ENCODE measurements at places on chromosomes 13 and 19.

DNA sequence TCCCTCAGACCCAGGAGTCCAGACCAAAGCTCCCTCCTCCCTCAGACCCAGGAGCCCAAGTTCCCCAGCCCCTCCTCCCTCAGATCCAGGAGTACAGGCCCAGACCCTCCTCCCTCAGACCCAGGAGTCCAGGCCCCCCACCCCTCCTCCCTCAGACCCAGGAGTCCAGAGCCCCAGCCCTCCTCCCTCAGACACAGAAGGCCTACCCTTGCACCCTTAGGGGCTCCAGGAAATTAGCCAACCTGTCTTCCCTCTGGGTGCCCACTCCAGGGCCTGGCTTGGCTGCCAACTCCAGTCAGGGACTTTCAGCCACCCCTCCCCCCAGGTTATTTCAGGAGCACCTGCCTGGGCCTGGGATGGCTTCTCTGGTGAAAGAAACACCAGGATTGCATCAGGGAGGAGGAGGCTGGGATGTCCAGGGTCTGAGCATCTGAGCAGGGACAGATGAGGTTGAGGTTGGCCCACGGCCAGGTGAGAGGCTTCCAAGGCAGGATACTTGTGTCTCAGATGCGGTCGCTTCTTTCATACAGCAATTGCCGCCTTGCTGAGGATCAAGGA is at the start of gene FGF21:
FGF21 (plus strand) TSS at position 441 of the 558 bp plus-strand sequence. CDS start 713 bp downstream, outside the sequence.
- DNase-seq = no peak

- DNase-seq = no peak
These were observed 220.4 kb upstream of the SOX1 start for GRCh38 chr13:111846391-111847159.

DNA sequence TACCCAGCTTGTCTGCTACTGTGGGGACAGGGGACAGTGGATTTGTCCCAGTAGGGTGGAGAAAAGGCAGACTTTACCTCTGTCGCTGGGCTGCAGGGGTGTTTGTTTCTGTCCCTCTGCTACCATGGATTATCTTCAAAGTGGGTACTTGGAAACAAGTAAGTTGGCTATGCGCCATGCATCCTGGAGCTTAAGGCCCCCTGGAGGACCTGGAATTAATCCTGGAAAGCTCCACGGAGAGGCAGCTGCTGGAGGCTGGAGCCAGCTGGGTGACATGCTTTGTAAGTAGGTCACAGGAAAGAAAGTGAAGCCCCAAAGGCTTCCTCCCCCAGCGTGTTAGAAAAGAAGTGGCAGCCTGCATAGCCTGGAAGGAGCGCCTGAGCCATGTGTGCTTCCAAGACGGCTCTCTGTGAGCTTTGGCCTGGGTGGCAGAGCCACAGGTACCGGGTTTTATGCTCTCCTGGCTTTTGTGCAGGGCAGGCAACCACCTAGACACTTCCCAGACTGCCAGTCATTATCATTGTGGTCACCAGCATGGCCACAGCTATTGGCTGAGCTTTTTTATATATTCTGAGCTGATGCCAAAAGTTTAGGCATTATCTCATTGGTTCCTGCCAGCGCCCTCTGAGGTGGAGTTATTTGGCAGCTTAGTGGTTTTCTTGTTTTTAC is 9.5 kb downstream of the B3GLCT start:
- no peak for DNase-seq

GRCh38 chr19:57664269-57665127 is 4.2 kb upstream of the ZSCAN4 start:
- DNase-seq = no peak

- no peak for DNase-seq
These were observed 17.2 kb upstream of the SLITRK6 start for GRCh38 chr13:85816413-85816812.

DNA sequence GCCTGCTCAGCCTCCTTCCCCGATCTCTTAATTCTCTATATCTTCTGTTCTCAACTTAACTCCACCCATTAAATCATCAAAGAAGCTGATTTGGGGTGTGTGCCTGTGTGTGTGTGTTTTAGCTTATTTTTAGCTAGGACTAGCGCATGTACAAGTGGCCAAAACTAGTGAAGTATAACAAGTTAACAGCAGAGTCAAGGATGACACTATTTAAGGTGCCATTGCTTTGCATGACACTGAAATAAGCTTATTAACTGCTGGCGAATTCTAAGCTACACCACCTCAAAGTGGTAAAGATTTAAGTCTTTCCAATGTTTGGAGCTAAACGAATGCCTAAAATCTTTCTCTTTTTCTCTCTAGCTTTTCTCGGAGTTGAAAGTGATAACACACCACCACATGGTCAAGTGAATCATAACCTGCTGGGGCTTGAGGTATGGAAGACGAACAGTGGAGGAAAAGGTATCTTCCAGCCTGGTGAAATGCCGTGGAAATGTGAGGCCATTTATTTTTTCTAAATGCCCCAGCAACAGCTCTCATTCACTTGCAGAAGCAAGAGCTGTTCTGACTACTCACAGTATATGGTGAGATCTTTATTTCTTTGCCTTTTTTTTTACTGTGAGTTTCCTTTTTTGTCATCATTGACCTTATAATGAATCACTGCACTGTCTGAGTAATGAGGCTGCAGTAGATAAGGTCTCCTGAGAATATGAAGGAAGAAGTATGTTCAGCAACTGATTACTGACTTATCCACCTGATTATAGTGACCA is 570.3 kb downstream of the PCDH9 start:
- no peak for DNase-seq

- DNase-seq = no peak
These were observed 9.6 kb downstream of the CYP2F1 start for GRCh38 chr19:41123716-41124294.

- DNase-seq = peak; percentile 72
These were observed 3.7 kb downstream of the ANGPTL8 start for GRCh38 chr19:11242864-11243797.

- no peak for DNase-seq
These were observed 72.9 kb upstream of the TEX29 start for GRCh38 chr13:111247552-111247951.

DNA sequence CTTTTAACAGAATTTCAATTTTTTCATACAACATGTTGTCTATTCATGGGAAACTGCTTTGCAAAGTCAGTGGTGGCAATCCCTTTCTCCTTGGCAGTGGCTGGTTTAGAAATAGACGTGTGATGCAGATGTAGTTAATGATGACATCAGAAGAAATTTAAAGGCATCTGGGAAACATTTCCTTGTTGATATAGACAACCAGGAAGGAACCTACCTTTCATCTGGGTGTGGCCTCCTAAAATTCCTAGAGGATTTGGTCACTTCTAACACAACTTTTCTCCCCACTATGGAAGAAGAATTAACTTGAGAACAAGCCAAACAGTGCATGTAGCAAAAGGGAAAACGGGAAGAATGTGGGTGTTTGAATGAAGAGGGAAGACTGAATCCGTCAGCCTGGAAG is 102.8 kb downstream of the EFNB2 start:
- no peak for DNase-seq

DNA sequence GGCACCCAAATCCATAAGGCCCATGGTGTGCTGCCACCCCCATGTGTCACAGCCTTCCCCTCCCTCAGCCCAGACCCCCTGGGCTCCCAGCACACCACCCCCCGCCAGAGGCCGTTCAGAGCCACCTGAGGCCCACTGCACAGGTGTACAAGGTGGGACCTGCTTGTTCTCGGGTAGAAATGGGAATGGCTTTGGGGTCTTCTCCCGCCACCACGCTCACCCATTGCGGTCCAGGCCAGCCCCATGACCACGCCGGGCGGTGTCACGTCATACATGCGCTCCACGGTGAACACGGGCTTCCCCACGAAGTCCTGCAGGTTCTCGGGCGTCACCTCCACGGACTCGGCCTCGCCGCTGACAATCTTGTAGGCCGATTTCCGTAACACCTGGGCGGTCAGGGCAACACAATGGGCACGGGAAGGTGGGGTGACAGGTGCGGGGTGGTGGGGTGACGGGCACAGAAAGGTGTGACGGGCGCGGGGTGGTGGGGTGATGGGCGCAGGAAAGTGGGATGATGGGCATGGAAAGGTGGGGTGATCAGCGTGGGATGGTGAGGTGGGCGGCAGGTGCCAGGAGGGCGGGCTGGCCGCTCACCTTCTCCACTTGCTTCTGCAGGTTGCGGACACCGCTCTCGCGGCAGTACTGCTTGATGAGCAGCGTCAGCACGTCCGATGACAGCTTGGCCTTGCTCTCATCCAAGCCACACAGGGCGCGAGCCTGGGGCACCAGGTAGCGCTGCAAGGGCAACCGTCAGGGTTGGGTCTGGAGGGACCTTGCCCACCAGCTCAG is 4.3 kb downstream of the RPL36 start:
- DNase-seq = no peak

DNA sequence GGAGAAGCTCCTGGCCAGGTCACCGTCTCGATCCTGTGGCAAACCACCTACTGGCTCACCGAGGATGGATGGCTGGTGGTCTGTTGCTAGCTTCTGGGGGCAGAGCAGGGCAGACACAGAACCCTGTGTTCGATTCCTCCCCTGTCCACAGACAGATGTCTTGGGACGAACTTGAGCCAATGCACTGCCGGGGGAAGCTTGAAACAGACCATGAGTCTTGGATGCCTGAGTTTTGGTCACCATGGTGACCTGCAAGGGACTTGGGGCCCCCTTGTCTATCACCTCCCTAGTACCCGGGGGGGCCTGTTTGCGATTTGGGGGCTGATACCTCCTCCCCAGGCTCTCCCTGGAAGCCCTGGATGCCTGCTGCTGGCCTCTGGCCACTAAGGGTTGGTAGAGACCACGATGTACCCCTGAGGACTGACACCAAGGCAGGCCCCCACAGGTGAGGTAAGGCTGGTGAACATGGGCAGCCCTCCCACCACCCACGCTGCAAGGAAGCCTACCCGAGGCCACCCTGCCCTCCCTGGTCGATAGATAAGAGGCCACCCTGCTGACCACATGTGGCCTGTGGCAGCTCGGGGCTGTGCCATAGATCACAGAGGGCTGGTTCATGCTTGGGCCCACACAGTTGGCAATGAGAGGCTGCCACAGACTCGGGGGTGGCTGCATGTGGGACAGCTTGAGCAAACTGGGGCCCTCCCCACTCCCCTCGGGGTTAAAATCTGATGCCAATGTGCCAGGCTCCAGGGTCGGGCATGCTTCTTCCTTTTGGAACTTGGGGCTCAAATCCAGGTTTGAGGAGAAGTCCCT is 10.7 kb downstream of the IQCN start:
- DNase-seq = no peak

DNA sequence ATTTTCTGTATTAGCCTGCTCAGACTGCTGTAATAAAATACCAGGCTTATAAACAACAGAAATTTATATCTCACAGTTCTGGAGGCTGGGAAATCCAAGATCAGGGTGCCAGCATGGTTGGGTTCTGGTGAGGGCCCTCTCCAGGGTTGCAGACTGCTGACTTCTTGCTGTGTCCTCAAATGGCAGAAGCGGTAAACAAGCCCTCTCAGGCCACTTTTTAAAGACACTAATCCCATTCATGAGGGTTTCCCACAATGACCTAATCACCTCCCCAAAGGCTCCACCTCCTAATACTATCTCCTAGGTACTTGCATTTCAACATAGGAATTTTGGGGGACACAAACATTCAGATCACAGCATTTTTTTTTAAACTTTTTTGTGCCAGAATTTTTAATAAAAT is 159.3 kb downstream of the PDS5B start:
- DNase-seq = no peak

DNA sequence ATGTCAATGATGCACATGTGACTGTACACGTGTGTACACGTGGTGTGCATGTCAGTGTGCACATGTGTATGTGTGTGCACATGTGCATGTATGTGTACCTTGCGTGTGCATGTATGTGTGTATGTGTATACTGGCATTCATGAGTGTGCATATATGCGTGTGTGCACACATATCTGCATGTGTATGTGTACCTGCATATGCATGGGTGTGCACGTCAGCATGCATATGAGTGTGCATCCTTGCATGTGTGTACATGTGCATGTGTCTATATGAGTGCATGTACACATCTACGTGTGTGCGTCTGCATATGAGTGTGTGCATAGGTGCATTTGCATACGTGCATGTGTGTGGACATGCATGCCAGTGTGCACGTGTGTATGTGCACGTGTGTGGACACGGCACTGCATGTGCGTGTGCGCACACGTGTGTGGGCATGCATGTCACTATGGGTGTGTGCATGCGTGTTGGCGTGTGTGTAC is 48.5 kb downstream of the GADD45B start:
- DNase-seq = no peak

GRCh38 chr19:7863971-7864689 is 10.1 kb downstream of the PRR36 start:
- no peak for DNase-seq

- DNase-seq = no peak
These were observed 46.6 kb upstream of the GPR183 start for GRCh38 chr13:99353836-99354235.

Data from stimulated activated CD8-positive, alpha-beta memory T cell treated with anti-CD3 and anti-CD28 coated beads, Interleukin-4, amount 100 ng/mL, for 1 hour (primary cell).